SK-N-SH (cell line): ENCODE measurements at places on chromosomes 11 and 22. TPM values are rescaled to one million over a fixed set of nuclear protein-coding genes. Genes with fewer than 3 reads are reported as not detected.

DNA sequence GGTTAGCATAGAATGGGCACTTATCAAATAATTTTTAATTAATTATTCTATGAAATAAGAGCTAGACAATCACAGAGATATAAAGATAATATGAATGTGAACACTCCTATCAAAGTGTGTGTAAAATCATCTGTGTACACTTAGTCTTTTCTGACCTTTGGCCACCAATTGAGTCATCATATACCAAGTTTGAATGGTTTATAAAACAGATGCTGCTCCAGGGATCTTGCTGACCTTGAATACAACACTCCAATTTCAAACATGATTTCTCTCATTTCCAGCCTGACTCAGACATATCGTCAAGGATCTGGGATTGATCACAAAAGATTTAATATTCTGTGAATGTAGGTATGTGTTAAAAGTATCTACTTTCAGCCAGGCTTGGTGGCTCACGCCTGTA is 2.9 kb upstream of the OR51V1 start:
- no peaks in the 10 kb centered on the region for H3K36me3 ChIP-seq
- no peaks in the 10 kb centered on the region for H3K4me1 ChIP-seq
- no peak overlapping the region for H3K27ac ChIP-seq
- H3K27me3 ChIP-seq: peaks cover 6% of the 10 kb centered on the region; the same call in 1 of the 2 replicates
- no peak overlapping the region for H3K4me3 ChIP-seq

GRCh38 chr22:21041937-21042336 is 3.8 kb upstream of the LRRC74B start:
- H3K27me3 ChIP-seq: no peaks in the 10 kb centered on the region
- H3K4me3 ChIP-seq: no peak overlapping the region
- no peak for DNase-seq
- peaks cover 17% of the 10 kb centered on the region for H3K4me1 ChIP-seq
- H3K27ac ChIP-seq: no peak overlapping the region

DNA sequence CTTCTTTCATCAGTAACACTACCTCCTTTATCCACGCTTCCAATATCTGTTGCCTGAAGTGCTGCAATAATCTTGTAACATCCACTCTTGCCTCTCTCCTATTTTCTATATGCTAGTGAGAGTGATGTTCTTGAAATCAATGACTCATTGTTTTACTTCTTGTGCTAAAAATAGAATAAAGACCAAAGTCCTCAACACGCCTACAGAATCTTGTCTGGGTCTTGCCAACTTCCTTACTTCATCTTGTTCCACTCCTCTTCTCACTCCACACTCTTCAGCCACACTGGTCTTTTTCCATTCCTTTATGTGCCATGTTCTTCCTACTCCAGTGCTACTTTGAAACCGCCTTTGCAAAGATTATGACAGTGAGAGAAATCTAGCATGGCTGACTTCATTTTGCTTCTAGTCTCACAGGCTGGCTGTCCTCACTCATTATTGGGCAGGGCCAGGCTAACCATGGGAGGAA is 136.4 kb downstream of the CCDC81 start:
- no peak for DNase-seq
- no peaks in the 10 kb centered on the region for H3K27me3 ChIP-seq
- peaks cover 7% of the 10 kb centered on the region for H3K4me1 ChIP-seq
- no peak overlapping the region for H3K4me3 ChIP-seq
- no peaks in the 10 kb centered on the region for H3K36me3 ChIP-seq

- H3K36me3 ChIP-seq: peaks cover 6% of the 10 kb centered on the region
- no peak for DNase-seq
- no peaks in the 10 kb centered on the region for H3K4me1 ChIP-seq
- H3K4me3 ChIP-seq: no peak overlapping the region
These were observed 6.3 kb downstream of the KLHL35 start for GRCh38 chr11:75426720-75427086.

DNA sequence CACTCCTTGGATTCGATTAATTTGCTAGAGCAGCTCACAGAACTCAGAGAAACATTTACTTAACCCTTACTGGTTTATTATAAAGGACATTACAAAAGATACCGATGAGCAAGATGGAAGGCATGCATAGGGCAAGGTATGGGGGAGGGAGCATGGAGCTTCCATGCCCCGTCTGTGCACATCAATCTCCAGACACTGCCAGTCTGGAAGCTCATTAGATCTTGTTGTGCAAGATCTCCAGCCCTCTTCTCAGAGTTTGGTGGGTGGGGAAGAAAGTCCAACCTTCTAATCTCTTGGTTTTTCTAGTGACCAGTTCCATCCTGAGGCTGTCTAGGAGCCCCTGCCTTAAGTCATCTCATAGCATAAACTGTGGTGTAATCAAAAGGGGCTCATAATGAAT is 190.7 kb downstream of the UVRAG start:
- H3K27ac ChIP-seq: no peak overlapping the region
- H3K36me3 ChIP-seq: peaks cover 22% of the 10 kb centered on the region
- no peak for DNase-seq
- H3K4me3 ChIP-seq: no peak overlapping the region
- H3K4me1 ChIP-seq: peaks cover 14% of the 10 kb centered on the region
- H3K27me3 ChIP-seq: no peaks in the 10 kb centered on the region

C22orf42 gene
- polyA plus RNA-seq: not detected in 2 replicates

RNF121 gene
- 49.5 and 67.5 TPM in 2 replicates for polyA plus RNA-seq

SLN gene
- 0.11 TPM in 1 of 2 replicates, not detected in the other for polyA plus RNA-seq

OR5B21 gene
- not detected in 2 replicates for polyA plus RNA-seq

DNA sequence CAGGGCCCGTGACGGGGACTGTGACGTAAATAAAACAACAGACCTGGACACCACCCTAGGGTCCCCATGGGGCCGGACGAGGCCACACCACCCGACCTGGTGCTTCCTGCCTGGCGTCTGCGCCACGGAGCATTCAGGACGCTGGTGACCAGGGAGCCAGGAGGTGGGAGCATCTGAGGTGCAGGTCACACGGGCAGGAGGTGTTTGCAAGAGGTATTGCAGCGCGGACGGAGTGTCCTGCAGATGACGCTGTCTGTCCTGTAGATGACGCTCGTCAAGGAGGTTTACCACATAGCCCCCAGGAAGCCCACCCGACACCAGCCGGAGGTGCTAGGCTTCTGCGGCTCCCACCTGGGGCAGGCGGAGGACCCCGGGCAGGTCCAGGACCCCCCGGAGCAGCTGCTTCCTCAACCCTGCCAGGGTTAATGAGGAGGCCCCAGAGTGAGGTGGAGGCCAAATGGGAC is 986 bp upstream of the MUC5B start:
- H3K27me3 ChIP-seq: no peaks in the 10 kb centered on the region
- H3K4me3 ChIP-seq: no peak overlapping the region
- no peaks in the 10 kb centered on the region for H3K4me1 ChIP-seq
- no peaks in the 10 kb centered on the region for H3K36me3 ChIP-seq

DNA sequence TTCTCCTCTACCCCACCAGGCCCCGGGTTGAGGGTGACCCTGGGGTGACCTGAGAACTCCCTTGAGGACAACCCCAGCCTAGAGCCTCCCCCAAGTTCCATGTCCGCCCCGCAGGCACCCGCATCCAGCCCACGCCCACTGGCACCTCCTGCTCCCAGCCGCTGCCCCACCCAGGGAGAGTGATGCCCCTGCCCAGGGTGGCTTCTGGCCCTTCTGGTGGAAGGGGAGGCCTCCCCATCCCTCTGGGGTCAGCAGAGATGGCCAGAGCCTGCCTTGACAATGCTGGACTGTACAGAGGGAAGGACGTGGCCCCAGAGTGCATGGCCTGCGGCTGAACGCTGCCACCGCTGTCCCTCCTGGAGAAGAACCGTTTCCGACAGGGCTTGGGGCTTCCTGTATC is 1.1 kb upstream of the TH start:
- no peaks in the 10 kb centered on the region for H3K36me3 ChIP-seq
- no peak overlapping the region for H3K4me3 ChIP-seq
- H3K27ac ChIP-seq: no peak overlapping the region
- no peak for DNase-seq

DNA sequence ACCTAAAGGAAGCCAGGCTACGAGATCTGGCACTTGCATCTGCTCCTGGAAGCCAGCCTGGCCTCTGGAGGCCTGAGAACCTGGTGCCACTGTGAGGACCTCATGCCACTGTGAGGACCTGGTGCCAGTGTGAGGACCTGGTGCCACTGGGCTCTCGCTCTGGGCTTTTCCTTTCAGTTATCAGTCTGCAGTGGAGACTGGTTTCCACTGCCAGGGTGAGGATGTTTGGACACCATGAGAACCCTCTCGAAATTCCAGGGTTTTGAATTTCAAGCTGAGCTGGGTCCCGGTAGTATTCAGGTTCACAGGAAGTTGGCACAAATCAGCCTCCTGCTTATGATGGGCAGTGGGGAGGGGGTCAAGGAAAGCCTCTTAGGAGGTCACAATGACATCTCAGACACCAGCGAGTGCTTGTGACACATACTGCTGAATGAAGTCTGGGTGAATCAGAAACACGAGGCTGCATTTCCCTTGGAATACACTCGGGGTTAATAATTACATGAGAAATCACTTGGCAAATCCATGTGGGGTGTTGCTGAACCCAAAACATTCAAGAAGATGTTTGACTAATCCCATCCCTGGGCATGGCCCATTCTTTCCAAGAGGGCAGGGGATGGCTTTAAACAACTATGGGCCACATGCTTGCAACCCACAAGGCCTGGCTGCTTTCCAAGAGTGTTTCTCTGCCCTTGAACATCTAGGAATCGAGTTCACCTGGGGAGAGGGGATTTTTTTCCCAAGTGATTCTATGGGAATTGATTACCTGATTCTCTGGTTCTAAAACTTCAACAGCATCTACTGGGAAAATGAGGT is 60.2 kb downstream of the LINC01488 start:
- no peaks in the 10 kb centered on the region for H3K27me3 ChIP-seq
- H3K4me1 ChIP-seq: peaks cover 15% of the 10 kb centered on the region; the same call in 1 of the 2 replicates
- H3K27ac ChIP-seq: no peak overlapping the region
- no peaks in the 10 kb centered on the region for H3K36me3 ChIP-seq
- no peak for DNase-seq
- H3K4me3 ChIP-seq: no peak overlapping the region

DNA sequence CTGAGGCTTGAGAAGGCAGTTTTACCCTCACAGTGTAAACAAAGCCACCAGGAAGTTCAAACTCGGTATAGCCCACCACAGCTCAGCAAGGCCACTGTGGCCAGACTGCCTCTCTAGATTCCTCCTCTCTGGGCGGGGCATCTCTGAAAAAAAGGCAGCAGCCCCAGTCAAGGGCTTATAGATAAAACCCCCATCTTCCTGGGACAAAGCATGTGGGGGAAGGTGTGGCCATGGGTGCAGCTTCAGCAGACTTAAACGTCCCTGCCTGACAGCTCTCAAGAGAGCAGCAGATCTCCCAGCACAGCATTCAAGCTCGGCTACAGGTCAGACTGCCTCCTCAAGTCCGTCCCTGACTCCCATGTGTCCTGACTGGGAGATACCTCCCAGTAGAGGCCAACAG is 69.7 kb downstream of the TTC28 start:
- no peak for DNase-seq
- no peaks in the 10 kb centered on the region for H3K36me3 ChIP-seq
- H3K27ac ChIP-seq: no peak overlapping the region
- no peaks in the 10 kb centered on the region for H3K27me3 ChIP-seq
- H3K4me3 ChIP-seq: no peak overlapping the region

- no peak for DNase-seq
- no peaks in the 10 kb centered on the region for H3K4me1 ChIP-seq
- H3K27ac ChIP-seq: no peak overlapping the region
- H3K27me3 ChIP-seq: no peaks in the 10 kb centered on the region
These were observed 556.7 kb downstream of the FAM181B start for GRCh38 chr11:82176945-82177344.

DNA sequence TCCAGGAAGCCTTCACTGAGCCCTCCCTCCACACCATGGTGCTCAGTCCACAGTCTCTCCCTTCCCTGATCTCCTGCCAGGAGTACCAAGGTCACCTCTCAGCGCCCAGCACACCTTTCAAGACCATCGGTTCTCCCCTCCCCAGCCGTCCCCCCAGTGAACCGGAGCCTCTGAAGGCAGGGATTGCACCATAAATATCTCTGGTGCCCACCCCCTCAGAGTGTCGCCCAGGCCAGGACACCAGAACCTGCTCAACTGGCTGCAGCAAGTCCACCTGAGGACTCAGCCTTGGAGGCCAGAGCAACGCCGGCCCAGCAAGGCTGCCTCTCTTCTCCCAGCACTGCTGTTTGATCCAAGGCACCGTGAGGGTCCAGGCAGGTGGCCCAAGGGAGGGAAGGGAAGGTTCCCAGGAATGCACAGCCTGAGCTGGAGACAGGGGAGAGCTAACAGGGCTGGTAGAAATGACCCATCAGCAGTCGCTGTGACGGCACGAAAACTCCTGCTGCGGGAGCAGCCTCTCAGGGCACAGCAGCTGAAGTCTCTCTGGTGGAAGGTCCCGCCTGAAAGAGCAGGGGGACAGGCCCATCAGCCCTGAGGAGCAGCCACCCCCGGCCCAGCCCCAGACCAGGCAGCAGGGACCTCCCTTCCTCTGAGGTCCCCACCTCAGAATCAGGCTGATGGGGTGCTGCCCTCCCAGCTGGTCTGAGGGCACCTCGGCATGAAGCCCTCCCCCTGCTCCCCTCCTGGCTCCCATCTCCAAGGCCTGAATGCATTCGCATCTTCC is 80.3 kb downstream of the BUD13 start:
- no peak overlapping the region for H3K27ac ChIP-seq
- no peak overlapping the region for H3K4me3 ChIP-seq
- peak; percentile 14 for DNase-seq
- no peaks in the 10 kb centered on the region for H3K36me3 ChIP-seq
- H3K27me3 ChIP-seq: no peaks in the 10 kb centered on the region

OR10D3 gene
- polyA plus RNA-seq: not detected in 2 replicates

DNA sequence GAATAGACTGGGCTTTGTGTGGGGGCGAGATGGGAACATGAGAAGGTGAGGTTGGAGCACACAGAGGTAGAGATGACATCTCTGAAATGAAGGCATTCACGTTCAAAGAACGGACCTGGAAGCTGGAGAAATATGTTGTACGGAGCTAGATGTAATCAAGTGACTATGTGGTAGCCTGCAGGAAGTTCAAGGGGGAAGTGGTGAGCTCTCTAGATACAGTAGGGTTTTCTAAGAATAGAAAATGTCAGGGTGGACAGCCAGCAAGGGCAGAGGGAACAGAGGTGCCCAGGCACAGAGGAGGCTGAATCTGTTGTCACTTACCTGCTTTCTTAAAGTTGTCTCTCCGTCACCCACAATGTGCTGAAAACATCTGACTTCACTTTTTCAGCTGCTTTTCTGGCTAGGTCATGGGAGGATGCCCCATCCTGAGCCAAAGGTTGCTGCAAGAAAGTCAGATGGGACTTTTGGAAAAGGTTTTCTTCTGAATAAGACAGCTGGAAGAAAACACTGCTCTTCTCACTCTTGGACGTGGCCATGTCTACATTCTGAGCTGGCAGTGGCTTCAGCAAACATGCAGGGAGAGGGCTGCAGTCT is 171.5 kb upstream of the B3GAT1 start:
- H3K36me3 ChIP-seq: no peaks in the 10 kb centered on the region
- no peak for DNase-seq
- no peak overlapping the region for H3K4me3 ChIP-seq
- H3K27me3 ChIP-seq: no peaks in the 10 kb centered on the region
- no peak overlapping the region for H3K27ac ChIP-seq

- peaks cover 34% of the 10 kb centered on the region for H3K36me3 ChIP-seq
- no peaks in the 10 kb centered on the region for H3K27me3 ChIP-seq
- H3K27ac ChIP-seq: peak overlapping the region; percentile 58
- no peak for DNase-seq
- H3K4me1 ChIP-seq: peaks cover 16% of the 10 kb centered on the region
- H3K4me3 ChIP-seq: peak overlapping the region; percentile 94
These were observed 15.6 kb upstream of the WDR74 start for GRCh38 chr11:62854825-62855570.

DNA sequence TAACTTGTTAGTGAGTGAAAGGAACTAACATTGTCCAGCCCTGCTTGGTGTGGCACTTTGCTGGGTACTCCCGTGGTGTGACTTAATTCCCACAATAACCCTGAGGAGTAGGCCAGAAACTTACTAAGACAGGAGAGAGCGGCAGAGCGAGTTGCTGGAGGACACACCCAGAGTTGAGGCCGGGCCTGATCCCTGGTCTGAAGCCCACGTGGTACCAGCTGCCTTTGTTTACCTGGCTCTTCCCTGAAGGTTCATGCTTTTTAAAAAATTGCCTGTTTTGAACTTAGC is 594 bp downstream of the MPST start:
- no peaks in the 10 kb centered on the region for H3K27me3 ChIP-seq
- H3K36me3 ChIP-seq: peaks cover 3% of the 10 kb centered on the region
- H3K4me1 ChIP-seq: peaks cover 28% of the 10 kb centered on the region; the same call in 1 of the 2 replicates
- H3K4me3 ChIP-seq: peak overlapping the region; percentile 92
